ENCODE measurements at places on chromosomes 3 and 15. TPM values are rescaled to one million over a fixed set of nuclear protein-coding genes. Genes with fewer than 3 reads are reported as not detected.

Gene ZNF860
- 1.8 TPM for total RNA-seq

Gene CCDC80
- total RNA-seq = not detected

DNA sequence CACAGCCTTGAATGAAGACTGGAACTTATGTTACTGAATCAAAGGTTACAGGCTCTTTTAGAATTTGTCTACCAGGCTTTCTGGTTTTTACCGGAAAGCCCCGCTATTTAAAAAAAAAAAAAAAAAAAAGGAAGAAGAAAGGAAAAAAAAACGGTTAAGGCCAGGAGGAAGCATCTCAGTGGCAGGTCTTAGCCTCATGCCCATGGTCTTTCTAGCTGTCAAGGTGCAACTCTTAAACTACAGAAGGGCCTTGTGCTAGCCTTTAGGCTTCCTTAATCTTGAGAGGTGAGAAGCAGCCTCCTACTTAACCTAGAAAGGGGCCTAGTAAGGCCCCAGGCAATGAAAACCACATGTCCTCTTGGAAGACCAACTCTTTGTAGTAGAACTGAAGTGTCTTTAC, 77.5 kb downstream of the TBC1D5 start:
- H3K36me3 ChIP-seq = peaks cover 3% of the 10 kb centered on the region
- H3K27me3 ChIP-seq = no peaks in the 10 kb centered on the region
- no peak for DNase-seq
- H3K4me1 ChIP-seq = peaks cover 10% of the 10 kb centered on the region
- no peak overlapping the region for H3K27ac ChIP-seq

- DNase-seq = no peak
- H3K4me1 ChIP-seq = peaks cover 3% of the 10 kb centered on the region
- H3K27ac ChIP-seq = no peak overlapping the region
These were observed 136.7 kb upstream of the DAZL start for GRCh38 chr3:16741890-16742289.

GRCh38 chr3:23324745-23325144, 121.6 kb downstream of the UBE2E2 start:
- H3K36me3 ChIP-seq = no peaks in the 10 kb centered on the region
- peaks cover 5% of the 10 kb centered on the region for H3K4me1 ChIP-seq
- no peak overlapping the region for H3K4me3 ChIP-seq
- no peak for DNase-seq
- H3K27me3 ChIP-seq = peaks cover 2% of the 10 kb centered on the region

DNA sequence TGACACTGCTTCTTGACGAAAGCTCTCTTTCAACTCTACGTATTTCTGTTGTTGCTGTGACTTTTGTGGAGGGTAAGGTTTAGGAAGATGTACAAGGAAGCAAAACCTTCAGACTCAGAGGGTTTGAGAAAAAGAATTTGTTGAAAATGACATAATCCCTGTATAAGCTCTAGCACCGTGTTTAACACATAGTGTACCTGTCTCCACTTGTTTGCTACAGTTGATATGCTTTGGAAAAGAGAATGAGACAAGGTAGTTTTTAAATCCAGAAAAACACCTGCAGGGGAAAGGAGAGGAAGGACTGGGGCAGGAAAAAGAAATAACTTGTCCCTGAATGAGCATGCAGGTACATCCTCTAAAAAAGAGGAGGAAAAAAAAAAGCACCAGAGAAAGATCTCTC, 29.6 kb upstream of the CP start:
- H3K4me1 ChIP-seq = peaks cover 22% of the 10 kb centered on the region
- H3K4me3 ChIP-seq = no peak overlapping the region
- no peaks in the 10 kb centered on the region for H3K36me3 ChIP-seq
- H3K27me3 ChIP-seq = peaks cover 13% of the 10 kb centered on the region

- H3K36me3 ChIP-seq = no peaks in the 10 kb centered on the region
- no peak overlapping the region for H3K27ac ChIP-seq
- peaks cover 31% of the 10 kb centered on the region for H3K27me3 ChIP-seq
- DNase-seq = no peak
These were observed 142.8 kb downstream of the NUP210 start for GRCh38 chr3:13277196-13277813.

DNA sequence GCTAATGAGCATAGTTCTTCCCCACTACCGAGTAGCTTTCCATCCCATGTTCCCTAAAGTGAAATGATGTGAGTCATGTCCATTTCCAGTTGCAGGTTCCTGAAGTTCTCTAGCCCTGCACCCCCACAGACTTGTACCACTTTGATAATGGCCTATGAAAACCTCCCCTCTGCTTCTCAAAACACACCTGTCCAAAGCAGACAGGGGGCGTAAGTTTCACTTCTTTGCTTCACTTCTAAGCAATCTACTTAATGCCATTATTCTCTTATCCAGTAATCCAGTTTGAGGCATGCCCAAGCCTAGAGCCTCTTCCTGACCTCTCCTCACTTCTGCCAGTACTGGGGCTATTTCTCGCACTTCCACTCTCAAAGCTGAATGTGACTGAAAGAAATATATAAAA, 305.1 kb downstream of the IGSF11 start:
- no peaks in the 10 kb centered on the region for H3K36me3 ChIP-seq
- DNase-seq = no peak
- no peaks in the 10 kb centered on the region for H3K27me3 ChIP-seq

- no peak overlapping the region for H3K4me3 ChIP-seq
- no peak overlapping the region for H3K27ac ChIP-seq
- H3K36me3 ChIP-seq = no peaks in the 10 kb centered on the region
- DNase-seq = no peak
- H3K4me1 ChIP-seq = peaks cover 9% of the 10 kb centered on the region
These were observed 15.1 kb upstream of the UACA start for GRCh38 chr15:70778258-70779076.

DNA sequence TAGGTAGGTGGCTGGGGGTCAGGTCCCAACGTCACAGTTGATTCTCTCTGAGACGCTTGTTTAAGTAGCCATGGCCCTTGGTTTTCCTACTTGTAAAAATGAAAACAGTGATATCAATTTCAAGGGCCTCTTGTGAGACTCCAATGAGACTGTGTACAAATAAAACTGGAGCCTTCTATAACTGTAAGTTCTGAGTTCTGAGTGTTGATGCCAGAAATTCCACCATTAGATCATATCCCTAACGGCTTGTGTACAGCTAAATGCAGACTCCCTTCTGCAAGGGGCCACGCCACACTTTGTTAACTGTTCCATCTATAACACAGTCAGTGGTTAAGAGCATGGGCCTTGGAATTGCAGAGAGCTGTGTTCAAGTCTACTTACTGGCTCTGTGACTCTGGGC, 267.3 kb downstream of the TLE3 start:
- no peak overlapping the region for H3K4me3 ChIP-seq
- no peak for DNase-seq
- H3K4me1 ChIP-seq = no peaks in the 10 kb centered on the region

Data from activated T-helper 2 cell treated with anti-CD3 and anti-CD28 coated beads, Interferon-gamma antibody, Interleukin-2, Interleukin-4, amounts not matched to agents 10 μg/mL and 5 μg/mL and 100 μg/mL, durations not matched to agents 14 hours and 24 hours and 36 hours (primary cell).